ENCODE measurements at places on chromosomes 7 and 10.

GRCh38 chr10:89373916-89374711, 3.7 kb upstream of the IFIT1B start:
- DNase-seq: peak; percentile 85

- DNase-seq: no peak
Observed at GRCh38 chr7:50304911-50305582, 531 bp downstream of the IKZF1 start.

DNA sequence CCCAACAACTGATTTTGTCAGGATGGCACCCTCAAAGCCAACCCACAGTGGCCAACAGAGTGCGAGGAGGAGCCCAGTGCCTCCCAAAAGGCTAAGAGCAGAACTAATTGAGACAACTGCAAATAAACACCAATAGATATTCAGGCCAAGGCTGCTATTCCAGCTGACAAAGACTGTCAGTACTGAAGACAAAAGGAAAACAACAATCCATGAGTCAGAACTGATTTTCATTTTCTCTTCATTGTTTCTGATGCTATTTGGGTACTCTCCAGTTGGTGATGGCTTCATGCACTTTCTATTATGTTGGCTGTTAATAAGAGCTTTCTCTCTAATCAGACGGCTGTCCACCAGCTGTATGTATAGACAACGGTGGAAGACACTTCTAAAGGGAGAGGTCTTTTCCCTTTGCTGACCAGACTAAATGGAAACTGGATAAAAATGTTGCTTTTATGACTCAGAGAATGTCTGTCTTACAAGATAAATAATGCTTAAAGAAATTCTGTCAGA, 515.9 kb downstream of the PARD3 start:
- DNase-seq: peak; percentile 40

DNA sequence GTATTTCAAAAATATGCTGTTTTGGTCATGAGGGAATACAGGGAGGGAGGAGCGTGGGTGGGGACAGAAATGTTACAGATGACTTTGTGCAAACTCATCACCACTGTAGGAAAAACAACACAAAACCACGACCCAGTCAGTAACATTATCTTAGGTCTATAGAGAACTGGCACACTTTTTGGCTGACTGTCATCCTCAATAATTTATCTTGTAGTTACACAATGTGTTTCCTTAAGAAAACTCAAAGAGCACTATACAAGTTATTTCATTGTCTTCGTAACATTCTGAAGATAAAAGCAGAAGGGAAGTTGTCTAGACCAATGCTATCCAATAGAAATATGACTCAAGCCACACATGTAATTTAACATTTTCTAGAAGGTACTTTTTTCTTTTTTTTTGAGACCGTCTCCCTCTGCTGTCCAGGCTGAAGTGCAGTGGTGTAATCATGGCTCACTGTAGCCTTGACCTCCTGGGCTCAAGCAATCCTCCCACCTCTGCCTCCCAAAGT, 16.9 kb upstream of the CDK14 start:
- DNase-seq: peak; percentile 91

DNA sequence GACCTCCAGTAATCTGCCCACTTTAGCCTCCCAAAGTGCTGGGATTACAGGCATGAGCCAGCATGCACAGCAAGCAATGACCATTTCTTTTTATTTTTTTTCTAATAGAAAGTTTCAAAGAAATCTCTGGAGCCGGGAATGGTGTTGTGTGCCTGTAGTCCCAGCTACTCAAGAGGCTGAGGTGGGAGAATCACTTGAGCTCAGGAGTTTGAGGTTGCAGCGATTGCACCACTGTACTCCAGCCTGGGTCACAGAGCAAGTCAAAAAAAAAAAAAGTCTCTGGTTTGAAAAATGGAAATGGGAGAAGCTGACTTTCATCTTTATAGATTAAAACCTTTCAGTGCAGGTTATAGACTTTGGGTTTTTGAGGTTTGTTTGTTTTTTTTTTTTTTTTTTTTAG, 44.8 kb upstream of the KMT2E start:
- no peak for DNase-seq

DNA sequence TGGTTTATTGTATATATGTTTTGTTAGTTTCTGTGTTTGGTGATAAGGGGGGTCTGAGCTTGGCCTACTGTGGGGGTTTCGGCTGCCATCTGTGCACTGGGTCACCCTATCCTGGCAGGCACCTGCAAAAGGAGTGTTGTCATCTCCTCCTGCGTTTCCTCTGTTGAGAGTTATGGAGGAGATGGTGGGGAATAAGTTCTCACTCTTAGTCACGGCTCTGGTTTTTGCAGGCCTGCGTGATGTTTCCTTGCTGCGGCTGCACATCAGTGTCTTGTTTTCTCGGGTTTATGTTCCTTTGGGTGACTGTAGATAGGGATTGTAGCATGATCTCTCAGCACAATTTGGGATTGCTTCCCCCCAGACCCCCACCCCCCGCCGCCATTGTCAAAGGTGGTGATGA, 36.8 kb downstream of the CCM2 start:
- no peak for DNase-seq

- no peak for DNase-seq
Observed at GRCh38 chr7:16205466-16205865, 215.9 kb downstream of the CRPPA start.

DNA sequence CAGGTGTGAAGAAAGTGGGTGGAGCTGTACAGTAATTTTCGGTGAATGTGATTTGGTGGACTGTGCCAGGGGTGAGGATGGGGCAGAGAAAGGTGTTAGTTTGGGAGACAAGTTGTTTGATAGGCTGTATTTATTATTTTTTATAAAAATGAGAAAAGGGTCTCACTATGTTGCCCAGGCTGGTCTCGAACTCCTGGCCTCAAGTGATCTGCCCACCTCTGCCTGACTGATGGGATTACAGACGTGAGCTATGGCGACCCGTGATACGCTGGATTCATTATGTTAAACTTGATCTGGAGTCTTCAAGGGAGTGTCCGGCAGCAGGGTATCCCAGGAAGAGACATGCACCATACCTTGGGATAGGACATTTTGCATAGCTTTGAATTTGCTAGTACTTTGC, 1.3 kb downstream of the KAT6B start:
- no peak for DNase-seq

DNA sequence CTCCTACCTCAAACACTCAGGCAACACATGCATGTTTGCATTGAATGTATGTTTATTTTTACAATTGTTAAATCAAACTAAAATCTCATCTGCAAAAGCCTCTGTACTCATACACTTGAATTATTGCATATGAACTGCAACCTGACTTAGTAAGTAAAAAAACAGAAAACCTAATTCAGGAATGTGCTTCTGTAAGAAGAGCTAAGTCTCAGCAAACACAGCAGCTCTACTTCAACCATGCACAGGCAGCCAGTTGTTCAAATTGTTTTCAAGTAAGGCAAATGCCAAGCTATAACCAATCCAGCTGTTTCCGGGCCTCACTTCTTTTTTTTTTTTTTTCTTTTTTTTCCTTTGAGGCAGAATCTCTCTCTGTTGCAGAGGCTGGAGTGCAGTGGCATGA, 93.5 kb upstream of the MALRD1 start:
- no peak for DNase-seq

DNA sequence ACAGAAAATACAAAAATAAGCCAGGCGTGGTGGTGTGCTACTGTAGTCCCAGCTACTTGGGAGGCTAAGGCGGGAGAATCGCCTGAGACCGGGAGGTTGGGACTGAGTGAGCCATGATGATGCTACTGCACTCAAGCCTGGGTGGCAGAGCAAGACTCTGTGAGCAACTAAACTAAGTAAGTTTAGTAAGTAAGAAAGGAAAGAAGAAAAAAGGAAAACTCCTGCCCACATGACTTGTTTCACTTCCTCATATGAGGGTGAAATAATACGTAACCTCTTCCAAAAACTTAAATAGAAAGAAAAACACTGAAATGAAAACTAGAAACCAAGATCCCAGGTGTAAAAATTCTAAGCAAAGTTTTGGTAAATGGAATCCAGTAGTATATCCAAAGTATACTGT, 79.6 kb downstream of the LARP4B start:
- no peak for DNase-seq

- DNase-seq: no peak
Observed at GRCh38 chr7:17590221-17590620, 291.8 kb downstream of the AHR start.

- peak; percentile 1 for DNase-seq
Observed at GRCh38 chr7:124943472-124943871, 13.8 kb upstream of the POT1 start.

GRCh38 chr7:87170828-87171227, 18.6 kb downstream of the DMTF1 start:
- DNase-seq: no peak

DNA sequence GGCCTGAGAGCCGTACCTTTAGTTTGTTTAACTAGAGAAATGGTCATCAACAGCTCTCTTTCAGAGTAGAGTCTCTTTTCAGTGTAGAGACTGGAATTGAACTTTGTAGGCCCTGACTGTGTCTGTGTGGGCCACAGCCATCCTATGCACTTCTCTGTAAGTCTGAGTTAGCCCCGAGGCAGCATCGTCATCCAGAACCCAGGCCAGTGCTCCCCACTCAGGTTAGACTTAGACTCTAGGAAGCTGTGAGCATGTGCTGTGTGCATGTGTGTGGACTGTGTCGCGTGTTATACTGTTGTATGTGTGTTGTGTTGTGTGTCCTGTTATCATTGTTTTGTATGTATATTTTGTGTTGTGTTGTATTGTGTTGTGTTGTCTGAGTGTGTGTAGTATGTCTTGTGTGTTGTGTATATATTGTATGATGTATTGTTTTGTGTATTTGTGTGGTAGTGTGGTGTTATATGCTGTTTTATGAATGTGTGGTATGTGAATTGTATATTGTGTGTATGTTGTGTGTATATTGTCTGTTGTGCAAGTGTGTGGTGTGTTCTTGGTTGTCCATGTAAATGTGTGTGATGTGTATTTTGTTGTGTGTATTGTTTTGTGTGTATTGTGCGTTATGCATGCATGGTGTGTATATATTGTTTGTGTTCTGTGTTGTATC, 18.1 kb upstream of the NCAPG2 start:
- no peak for DNase-seq

DNA sequence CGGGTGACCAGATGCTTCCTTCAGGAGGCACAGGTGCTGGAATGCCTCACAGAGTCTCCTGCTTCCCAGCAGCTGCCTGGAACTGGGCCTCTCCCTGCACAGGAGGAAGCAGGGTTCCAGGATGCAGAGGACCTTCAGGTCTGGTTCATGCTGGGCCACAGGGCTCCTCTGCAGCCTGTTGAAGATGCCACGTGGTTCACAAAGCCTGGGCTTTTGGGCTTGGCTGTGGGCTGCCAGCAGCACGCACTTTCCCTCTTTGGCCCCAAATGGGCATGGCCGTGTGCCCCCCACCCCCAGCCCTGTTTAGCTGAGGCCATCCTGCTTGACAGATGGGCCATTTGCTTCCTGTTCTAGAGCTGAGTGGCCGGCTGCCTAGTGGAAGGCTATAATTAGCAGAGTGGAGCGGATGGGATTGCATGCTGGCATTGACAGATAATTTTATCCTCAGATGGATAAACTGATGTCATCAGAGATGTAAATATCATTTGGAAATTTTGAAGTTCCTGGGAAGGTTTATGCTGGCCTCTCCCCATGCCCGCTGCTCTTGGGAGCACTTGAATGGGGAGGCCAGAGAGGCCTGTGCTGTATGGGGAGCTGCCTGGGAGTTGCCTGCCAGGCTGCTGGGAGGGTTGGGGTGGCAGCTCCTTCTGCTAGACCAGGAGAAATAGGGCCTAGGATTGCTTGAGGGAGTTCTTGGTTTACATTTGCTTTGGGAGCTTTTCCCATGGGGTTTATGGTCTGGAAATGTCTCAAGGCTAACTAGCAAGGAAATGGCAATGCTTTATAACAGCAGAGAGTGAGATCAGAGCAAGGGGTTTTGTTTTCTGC, 28.2 kb downstream of the TSPAN15 start:
- peak; percentile 21 for DNase-seq

- peak; percentile 47 for DNase-seq
Observed at GRCh38 chr10:11331726-11332125, 279.7 kb downstream of the USP6NL start.

- DNase-seq: peak; percentile 74
Observed at GRCh38 chr7:47179812-47180515, 401.9 kb downstream of the TNS3 start.

DNA sequence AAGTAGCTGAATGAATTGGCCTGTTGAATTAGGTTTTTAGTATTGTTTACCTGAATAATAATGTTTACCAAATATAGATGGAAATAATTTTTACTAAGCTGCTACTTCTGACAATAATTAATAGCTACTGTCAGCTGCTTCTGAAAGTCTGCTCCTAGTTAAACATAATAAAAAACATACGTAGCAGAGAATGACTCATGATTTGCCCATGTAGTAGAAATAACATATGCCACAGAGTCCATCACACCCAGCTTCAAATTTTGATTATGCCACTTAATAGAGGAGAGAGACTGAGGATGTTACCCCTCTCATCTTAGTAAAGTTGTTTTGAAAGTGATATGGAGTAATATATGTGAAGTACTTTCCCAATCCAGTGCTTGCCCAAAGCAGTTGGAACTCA, 57.6 kb upstream of the MDFIC start:
- DNase-seq: peak; percentile 37

DNA sequence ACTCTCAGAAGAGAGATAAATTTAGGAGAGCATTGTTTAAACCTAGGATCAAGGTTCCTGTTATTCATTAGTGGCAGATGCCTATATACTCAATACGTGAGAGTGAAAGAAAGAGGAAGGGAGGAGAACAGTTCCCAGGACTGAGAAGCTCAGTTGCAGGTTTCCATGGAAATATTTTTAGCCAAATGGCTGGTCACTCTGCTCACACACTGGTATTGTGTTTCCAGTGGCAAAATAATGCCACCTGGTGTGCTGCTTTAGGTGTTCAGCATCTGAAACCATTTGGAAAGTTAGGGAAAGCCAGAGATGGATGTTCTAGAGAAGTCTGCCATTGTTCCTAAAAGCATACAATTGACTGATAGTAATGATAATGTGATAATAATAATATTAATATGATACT, 827.7 kb downstream of the SORCS3 start:
- no peak for DNase-seq

- DNase-seq: no peak
Observed at GRCh38 chr7:45588466-45588865, 14.3 kb downstream of the ADCY1 start.

DNA sequence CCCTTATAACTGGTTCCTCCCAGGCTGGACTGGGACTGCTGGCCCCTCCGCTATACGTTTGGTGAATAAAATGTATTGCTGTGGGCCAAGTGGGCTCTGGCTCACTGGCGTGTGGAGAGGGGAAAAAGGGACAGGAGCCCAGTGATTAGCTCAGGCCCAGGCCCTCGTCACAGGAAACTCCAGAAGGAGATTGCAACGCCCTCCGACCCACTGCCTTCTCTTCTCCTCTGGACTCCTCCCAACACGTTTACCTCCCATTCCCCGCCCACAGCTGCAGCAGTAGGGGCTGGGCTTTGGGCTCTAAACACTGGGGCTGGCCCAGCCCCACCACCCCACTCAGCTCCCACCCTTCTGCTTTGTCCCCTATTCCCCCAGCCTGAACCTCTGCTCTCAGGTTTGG, 173.9 kb downstream of the NEURL1 start:
- peak; percentile 44 for DNase-seq

Measured in fibroblast of skin of right biceps (primary cell).